Left ventricle myocardium inferior (tissue), 1 donor: ENCODE measurements at places on chromosomes 16 and 17. TPM values are rescaled to one million over a fixed set of nuclear protein-coding genes. Genes with fewer than 3 reads are reported as not detected.

GRCh38 chr17:66340720-66341119, 38.3 kb downstream of the PRKCA start:
- DNase-seq: no peak

ABR gene
- 170 TPM for total RNA-seq

- no peak for DNase-seq
Measured at GRCh38 chr17:32998887-32999228, 7.2 kb downstream of the SPACA3 start.

- DNase-seq: peak; percentile 72
Measured at GRCh38 chr17:77995146-77995852, 36.8 kb downstream of the TNRC6C start.

SBK1 gene
- 2.3 TPM for total RNA-seq

- peak; percentile 60 for DNase-seq
Measured at GRCh38 chr16:86882586-86883280, 304.4 kb downstream of the FOXL1 start.

DNA sequence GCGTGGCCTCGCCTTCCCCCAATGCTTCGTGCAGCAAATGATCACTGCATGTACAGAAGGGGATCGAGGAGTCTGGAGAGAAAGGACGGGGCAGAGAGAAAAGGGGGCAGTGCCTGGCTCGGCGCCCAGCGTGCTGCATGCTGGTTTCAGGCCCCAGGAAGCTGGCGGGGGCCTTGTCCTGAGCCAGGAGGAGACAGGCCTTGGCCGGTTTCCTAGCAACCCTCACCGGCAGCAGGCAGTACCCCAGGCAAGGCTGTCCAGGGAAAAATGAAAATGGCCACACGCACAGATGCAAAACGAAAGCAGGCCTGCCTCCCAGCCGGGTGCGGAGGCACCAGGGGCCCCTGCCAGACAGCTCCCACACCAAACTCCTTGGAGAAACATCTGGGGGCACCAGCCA, 126.3 kb downstream of the ZFHX3 start:
- no peak for DNase-seq

GRCh38 chr16:6008670-6009069, 911.1 kb upstream of the EEF2KMT start:
- DNase-seq: no peak

USP43 gene
- 0.08 TPM for total RNA-seq

GRCh38 chr17:55072898-55073297, 104.3 kb downstream of the STXBP4 start:
- no peak for DNase-seq

DNA sequence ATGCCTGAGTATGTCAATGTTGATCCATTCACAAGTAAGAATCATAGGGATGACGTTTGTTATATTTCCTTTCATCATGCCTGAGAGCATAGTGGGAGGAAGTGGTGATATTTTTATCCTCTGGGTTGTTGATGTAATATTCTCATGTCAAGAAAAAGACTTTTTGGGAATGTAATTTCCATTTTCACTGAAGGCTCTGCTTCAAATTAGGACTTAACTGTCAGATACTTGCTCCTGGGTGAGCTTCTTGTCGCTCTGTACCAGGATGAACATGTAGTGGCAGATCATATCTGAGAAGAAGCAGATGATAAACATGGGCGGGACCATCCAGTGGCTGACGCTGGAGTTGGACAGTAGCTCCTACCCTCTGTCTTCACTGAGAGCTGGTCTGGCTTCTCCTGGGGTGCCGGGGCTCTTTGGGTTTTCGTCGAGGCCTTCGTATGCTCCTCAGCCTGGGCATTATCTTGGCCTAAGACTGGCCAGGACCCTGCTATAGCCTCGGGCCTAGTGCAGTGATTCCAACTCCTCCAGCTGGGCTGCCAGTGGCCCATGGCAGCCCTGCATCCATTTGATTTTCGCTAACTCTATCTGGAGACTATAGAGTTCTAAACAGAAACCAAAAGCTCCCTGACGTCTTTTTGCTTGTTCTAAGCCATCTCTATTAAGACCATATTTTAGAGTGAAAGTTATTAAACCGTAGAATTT, 19.7 kb downstream of the CYB5B start:
- DNase-seq: peak; percentile 24

KRT23 gene
- 0.33 TPM for total RNA-seq

GRCh38 chr16:89562939-89563338, 2.5 kb downstream of the RPL13 start:
- no peak for DNase-seq

DNA sequence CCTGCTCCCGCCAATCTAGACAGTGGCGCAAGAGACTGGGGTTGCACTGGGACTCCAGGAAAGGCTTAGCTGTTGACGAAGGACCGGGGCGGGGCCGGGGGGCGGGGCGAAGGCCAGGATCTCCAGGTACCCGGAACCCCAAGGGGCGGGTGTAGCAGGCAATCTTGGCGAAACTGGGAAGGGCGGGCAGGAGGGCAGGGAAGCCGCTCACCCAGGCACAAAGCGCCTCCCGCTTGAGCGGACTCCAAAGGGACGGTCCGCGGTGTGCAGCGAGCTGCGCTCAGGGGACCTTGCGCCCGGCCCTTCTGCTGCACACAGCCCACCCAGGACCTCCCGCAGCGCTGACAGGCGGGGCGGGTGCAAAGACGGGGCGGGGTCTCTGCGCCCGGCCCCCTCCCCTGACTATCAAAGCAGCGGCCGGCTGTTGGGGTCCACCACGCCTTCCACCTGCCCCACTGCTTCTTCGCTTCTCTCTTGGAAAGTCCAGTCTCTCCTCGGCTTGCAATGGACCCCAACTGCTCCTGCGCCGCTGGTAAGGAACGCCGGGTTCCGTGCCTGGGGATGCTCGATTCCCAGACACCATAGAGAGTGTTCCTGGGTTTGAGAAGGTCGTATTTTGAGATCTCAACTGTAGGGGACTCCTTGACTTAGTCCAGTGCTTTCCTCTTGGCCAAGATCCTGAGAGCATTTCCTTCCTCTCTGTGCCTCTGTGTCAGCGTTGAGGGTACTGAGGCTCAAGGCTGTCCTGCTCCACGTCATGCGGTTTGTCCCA, at the start of gene MT1F:
Gene MT1F (plus strand): TSS at position 405 of the 772 bp plus-strand sequence. CDS start 100 bp downstream, at position 505.
- peak; percentile 73 for DNase-seq

ACSM2B gene
- total RNA-seq: not detected

GRCh38 chr17:70675070-70675590, 505.8 kb downstream of the KCNJ2 start:
- DNase-seq: no peak

DNA sequence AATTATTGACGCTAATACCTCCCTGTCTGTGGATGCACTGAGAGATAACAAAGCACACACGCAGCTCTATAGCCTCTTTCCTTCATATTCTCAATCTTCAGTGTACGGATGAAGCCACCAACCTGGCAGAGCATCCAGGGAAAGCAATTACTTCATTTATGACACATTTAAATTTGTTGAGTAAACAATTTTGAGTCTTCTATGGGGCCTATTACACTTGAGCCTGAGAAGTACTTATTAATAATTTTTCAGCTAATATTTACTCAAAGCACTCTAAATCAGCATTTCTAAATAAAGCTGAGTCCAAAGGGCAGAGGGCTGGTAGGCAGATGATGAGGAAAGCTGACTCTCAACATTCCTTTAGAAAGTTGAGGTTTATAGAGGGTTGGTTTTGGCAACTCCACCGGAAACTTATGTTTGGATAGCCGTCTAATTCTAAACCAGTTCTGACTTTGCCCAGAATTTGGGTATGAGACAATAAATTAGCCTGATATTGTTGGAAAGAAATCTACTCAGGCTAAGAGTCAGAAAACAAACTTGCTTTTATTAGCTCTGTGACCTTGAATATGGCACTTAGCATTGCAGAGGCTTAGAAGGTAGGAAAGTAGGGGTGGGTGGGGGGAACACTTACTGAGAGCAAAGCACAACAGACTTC, 643.5 kb downstream of the CDH11 start:
- DNase-seq: no peak

ARHGAP44 gene
- 7.2 TPM for total RNA-seq

GRCh38 chr16:72367851-72368250, 195.9 kb upstream of the PMFBP1 start:
- DNase-seq: no peak

GPR179 gene
- 0.05 TPM for total RNA-seq

DNA sequence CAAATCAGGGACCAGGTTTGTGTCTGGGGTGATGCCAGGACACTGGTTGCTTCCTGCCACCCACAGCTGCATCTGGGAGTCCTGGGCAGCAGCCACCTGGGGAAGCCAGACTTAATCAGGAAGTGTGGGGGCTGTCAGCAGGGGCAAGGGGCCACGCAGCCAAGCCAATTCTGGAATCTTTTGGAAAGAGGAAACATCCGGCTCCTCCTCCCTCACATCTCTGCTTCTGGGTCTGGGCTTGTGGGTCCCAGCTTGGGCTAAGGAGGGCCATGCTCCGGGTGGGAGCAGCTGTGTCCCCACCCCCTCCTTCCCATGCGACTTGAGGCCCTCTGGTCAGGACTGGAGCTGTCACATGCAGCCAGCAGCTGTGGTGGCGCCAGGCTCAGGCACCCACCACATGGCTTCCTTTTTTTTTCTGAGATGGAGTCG, 37.0 kb upstream of the CCDC182 start:
- no peak for DNase-seq

TMEM132E gene
- 0.05 TPM for total RNA-seq

DNA sequence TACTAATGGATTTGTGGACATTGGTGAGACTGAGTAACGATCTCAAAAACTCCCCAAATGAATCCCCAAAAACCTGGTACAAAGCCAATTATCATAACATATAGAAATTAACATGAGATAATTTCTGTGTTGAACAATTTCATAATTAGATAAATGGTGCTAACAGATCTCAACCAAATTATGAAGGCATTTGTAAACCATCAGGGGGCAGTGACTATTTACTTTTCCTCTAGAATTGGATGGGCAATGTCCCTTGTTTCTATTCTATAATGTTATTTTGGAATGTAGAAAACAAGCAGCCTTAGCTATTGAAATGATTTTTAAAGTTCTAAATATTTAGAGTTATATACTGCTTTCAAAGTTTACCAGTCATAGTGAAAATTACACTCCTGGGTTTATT, 57.8 kb downstream of the MYH10 start:
- DNase-seq: no peak

DNA sequence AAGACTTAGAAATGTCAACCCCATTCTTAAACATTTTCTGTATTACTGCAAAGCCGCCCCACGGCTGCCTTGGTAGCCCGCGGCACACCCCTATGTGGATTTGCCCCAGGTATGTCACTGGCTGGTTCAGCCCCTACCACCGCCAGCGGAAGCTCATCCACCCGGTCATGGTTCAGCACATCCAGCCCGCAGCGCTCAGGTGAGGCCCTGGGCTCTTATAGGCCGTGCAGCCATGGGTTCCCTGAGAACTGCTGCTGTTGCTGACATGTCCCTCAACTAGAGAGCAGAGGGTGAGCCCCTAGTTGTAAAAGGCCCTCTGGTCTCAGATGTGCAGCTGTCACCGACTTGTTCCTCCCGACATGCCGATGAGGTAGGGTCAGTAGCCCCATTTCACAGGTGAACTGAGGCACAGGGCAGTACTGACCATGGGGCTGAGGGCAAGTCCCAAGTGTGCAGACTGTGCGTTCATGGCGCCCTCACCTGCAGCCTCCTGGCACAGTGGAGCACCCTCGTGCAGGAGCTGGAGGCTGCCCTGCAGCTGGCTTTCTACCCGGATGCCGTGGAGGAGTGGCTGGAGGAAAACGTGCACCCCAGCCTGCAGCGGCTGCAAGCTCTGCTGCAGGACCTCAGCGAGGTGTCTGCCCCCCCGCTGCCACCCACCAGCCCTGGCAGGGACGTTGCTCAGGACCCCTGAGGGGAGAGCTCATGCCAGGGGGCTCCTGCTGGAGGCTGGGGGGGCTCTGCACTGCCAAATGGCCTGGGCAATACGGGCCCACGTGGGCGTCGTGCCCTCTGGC, 8.7 kb downstream of the CYBC1 start:
- no peak for DNase-seq

- no peak for DNase-seq
Measured at GRCh38 chr16:64507240-64508024, 614.4 kb downstream of the CDH11 start.

GRCh38 chr17:17909078-17909477, 63.1 kb downstream of the TOM1L2 start:
- DNase-seq: no peak

TPPP3 gene
- total RNA-seq: 15.5 TPM

KRT14 gene
- not detected for total RNA-seq

- DNase-seq: no peak
Measured at GRCh38 chr16:79687249-79688130, 87.0 kb upstream of the MAF start.

DNA sequence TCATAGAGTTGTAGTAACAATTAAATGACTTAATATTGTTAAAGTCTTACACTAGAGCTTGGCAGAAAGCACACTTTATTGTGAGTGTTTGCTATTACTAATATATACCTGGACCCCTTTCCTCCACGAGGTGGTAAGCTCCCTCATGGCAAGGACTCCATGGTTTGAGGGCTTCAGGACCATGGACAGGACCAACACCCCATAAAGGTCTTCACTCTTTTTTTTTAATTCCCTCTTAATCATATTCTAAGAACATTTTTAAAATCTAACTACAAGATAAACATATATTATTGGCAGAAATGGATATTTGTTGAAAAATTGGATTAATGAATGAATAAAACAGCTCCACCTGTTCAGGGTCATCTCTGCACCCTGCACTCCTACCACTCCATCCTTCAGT, 154.5 kb downstream of the CBLN1 start:
- no peak for DNase-seq

BAIAP3 gene
- total RNA-seq: 3.9 TPM

- no peak for DNase-seq
Measured at GRCh38 chr17:66941773-66942450, 22.6 kb upstream of the CACNG4 start.

MYH8 gene
- not detected for total RNA-seq

DNA sequence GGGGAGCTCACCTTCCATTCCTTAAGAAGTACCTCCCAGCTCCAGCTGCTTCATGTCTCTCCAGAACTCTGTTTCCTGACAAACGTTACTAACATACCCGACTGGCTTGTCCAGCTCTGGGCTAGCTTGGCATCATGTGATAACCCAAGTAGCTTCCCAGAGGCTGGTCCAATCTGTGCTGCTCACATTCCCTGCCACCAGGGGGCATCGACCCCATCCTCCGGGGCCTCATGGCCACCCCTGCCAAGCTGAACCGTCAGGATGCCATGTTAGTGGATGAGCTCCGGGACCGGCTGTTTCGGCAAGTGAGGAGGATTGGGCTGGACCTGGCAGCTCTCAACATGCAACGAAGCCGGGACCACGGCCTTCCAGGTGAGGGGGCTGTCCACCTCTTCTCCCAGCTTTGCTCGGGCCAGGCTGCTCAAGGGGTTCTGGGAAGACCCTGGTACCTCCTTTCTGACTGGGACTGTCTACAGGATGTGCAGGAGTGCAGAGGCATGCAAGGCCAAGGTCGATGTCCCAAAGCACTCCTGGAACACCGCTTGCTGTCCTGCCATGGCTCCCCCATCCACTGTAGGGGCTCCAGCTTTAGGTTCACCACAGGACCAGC, 7.6 kb downstream of the EPX start:
- no peak for DNase-seq

SLC2A4 gene
- total RNA-seq: 146 TPM
